ENCODE measurements at places on chromosomes 3 and 15. TPM values are rescaled to one million over a fixed set of nuclear protein-coding genes. Genes with fewer than 3 reads are reported as not detected.

Gene FSTL1
- total RNA-seq, result 0.40 TPM

Gene LARP6
- 0.17 TPM for total RNA-seq

Gene ITIH3
- total RNA-seq, result not detected

GRCh38 chr3:46848271-46849044 is 14.8 kb downstream of the MYL3 start:
- no peaks in the 10 kb centered on the region for H3K36me3 ChIP-seq
- no peak overlapping the region for H3K27ac ChIP-seq
- peak; percentile 59 for DNase-seq

- no peak for DNase-seq
- no peak overlapping the region for H3K4me3 ChIP-seq
- no peaks in the 10 kb centered on the region for H3K36me3 ChIP-seq
- peaks cover 3% of the 10 kb centered on the region for H3K27me3 ChIP-seq
- H3K4me1 ChIP-seq, result no peaks in the 10 kb centered on the region
These were observed 100.5 kb upstream of the NECTIN3 start for GRCh38 chr3:110971010-110971601.

Gene TGM5
- not detected for total RNA-seq

Gene ARL14
- not detected for total RNA-seq

DNA sequence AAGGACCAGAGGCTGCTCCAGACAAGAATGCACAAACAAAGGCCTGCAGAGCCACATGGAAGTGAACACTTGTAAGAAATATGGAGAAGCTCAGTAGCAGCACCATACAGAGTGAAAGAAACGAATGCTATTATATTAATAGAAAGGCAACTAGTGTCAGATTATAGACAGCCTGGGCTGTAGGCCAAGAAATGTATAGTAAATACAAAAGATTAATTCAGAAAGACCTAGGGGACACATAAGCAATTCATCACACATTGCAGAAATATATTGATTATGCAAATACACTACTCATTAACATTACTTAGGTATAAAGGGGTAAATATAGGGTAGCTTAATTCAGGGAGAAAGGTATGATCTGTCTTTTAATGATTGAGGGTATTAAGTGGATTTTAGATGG is 69.5 kb upstream of the GUCA1C start:
- peaks cover 5% of the 10 kb centered on the region for H3K27me3 ChIP-seq
- no peaks in the 10 kb centered on the region for H3K4me1 ChIP-seq
- no peak for DNase-seq
- no peak overlapping the region for H3K27ac ChIP-seq

DNA sequence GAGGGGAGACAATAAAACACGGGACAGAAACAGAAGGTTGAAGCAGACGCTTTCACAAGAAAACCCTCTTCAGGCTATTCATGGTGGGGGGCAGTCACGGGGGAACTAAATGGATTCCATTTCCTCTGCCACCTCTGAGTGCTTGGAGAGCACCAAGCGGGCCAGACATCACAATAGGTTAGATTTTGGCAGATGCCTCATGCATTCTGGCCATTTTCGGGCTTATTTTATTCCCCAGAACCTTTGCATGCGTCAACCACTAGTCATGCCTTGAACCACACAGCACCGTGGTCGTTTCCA is 82.2 kb downstream of the RORA start:
- no peak overlapping the region for H3K4me3 ChIP-seq
- H3K27me3 ChIP-seq, result peaks cover 7% of the 10 kb centered on the region
- no peaks in the 10 kb centered on the region for H3K36me3 ChIP-seq
- H3K4me1 ChIP-seq, result no peaks in the 10 kb centered on the region
- no peak for DNase-seq

Data from activated CD4-positive, alpha-beta memory T cell treated with anti-CD3 and anti-CD28 coated beads for 36 hours (primary cell).